ENCODE measurements at places on chromosomes 6 and 20.

GRCh38 chr6:6351511-6352025, 31.1 kb upstream of the F13A1 start:
- DNase-seq = no peak

DNA sequence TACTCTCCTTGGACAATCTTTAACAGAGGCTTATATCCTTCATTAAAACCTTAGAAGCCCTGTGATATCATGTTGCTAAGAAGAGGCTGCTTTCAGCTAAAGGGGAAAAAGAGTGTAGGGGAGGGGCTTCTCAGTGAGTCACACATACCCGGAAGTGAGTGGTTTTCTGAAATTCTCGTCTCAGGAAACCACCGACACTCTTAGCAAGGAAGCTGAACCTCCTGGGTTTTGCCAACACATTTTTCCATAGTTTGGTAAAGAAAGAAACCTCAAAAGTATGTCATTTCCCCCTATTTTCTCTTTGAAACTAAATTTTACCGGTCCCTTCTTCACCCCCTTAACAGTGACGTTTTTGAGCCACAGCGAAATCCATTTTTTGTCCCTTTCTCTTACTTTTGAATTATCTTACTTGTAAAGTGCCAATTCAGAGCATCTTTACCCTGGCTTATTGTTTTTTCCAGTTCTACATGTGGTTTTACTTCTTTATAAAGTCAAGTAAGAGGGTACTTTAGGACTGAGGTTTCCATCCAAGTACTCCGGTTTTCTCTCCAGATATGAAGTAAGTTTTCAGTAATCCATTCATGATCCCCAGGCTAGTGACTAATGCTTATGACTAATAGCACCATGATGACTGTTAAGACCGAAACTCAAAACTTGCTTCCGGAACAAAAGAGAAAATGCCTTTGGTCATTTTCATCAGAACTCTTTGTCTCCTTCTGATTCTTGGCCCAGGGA, 219.3 kb downstream of the ARHGAP18 start:
- peak; percentile 92 for DNase-seq

DNA sequence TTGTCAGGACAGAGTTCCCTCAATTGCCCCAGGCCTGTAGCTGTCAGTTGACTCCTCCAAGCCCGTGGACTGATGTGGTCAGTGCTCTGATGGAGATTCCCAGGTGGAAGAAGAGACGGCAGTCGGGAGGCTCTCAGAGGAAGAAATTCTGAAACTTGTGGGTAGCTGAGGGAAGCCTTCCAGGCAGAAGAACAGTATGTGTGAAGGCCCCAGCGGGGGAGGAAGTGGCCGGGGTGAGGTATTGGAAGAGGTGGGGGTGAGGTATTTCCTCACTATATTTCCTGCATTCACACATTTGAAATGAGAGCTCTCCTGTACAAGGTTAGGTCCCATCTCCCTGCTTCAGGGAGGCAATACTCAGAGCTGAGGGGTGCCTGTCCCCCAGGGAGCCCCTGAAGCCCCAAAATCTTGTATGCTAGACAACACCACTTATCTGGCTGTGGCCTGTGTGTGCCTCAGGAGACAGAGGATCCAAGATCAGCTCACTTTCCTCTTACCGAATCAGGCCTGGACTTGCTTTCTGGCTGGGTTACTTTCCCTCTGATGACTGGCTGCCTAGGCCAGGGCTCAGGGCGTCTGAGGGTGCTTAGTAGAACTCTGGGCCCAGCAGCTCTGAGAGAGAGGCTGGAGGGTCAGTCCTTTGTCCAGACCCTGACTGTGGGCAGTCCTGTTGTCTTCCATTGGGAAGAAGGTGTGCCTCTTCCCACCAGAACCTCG, 49.3 kb upstream of the MYL9 start:
- DNase-seq = no peak

DNA sequence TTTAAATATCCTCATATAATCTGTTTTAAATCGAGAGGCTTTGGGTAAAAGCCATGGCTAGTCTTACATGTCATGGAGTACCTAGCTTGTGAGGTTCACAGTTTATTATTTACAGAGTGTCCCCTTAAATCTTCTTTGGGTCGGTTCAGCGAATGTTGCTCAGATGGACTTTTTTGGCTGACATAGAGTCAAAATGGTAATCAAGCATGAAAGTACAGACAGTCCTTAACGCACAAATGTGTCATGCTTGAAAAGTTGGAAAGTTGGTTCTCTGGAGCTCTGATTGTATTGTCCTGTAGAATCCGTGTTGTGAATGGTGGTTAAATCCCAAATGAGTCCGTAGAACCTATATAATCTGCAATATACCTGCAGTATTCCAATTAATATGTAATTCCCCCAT, 22.0 kb downstream of the PTPN1 start:
- DNase-seq = peak; percentile 21

DNA sequence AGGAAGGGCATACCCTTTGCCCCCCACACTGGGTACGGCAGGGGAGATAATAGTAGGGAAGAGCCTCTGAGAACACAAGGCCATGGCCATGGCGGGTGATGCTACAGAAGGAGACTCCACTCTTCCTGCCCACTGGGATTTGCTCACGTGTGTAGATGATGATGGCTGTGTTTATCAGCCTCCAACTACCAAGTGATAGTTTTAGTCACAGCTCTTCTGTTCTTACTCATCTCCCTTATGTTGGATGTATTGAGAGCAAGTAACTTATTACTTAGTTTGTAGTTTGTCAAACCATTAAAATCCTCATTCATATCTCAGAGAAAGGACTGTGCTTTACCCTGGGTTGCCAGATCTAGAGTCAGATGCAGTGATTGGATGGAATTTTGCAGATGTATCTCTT, 66.0 kb downstream of the CDH26 start:
- DNase-seq = no peak

DNA sequence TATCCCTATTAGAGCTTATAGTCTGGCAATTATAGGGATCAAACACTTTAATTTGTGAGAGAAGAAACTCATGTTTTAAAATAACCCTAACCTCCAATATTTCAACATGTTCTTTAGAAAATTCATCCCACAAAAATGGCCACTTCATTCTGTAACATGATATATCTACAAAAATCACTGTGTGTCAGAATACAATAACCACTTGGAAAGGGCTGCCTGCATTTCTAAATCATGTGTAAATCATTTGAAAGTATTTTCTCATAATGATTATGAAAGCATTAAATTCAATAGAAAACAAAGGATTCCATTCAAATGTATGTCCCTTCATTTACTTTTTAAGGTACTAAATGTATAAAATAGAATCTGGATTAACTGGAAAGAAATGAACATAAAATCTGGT, 101.4 kb upstream of the NHSL1 start:
- no peak for DNase-seq

DNA sequence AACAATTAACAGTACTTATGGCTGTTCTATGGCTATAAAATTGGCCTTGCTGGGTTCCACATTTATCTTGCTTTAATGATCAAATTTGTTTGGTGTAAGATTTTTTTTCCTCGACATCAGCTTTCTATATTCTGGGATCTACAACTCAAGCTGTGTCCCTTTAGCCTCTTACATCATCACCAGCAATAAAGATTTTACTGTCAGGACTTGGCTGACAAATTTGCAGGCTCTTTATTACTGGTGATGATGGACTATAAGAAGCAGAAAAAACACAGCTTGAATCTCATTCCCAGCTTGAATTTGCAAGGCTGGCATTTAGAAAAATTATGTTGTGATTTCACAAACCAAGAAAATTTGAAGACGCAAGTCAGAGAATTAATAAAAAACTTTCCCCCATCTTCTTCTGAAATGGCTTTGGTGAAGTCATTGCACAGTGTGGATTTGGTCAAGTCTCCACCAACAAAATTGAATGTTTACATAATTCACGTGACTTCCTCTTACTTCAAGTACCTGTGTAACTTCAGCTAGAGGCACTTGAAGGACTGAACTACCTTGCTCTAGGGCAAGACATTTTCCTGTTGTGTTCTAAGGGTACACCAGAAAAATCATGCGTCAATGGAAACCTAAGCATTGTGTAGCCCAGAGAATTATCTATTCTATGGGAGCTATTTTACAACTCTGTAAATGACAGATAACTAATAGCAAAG, 175.0 kb downstream of the CBLN4 start:
- no peak for DNase-seq

GRCh38 chr6:53830366-53830765, 35.6 kb downstream of the LRRC1 start:
- no peak for DNase-seq

GRCh38 chr20:4866429-4866828, 134.9 kb downstream of the SLC23A2 start:
- no peak for DNase-seq

- no peak for DNase-seq
These were observed 6.0 kb downstream of the TREM1 start for GRCh38 chr6:41280381-41281057.

- DNase-seq = no peak
These were observed 114.0 kb upstream of the FKBP1C start for GRCh38 chr6:63097222-63097621.
